NCI-H774 (cell line): ENCODE measurements at places on chromosomes 12 and 14.

- no peak for DNase-seq
These were observed 460.8 kb downstream of the BCAT1 start for GRCh38 chr12:24488091-24488596.

- no peak for DNase-seq
These were observed 48.4 kb downstream of the FNTB start for GRCh38 chr14:65035049-65035448.

GRCh38 chr12:28506271-28506670 lies 316.0 kb downstream of the CCDC91 start:
- no peak for DNase-seq

DNA sequence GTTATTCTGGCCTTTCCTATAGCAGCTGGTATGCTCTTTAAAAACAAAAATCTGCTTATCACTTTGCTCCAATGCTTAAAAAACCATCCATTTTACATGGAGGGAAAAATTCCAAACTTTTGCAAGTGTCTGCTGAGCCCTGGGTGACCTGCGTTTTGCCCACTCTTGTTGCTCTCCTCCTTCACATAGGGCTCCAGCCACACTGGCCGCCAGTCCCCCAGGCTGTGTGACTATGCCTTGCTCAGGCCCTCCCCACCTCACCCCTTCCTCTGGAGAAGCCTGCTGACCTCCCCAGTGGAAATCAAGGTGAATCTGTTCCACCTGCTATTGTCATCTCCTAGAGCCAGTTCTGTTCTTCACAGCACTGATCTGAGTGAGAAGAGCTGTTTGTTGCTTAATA lies 126.9 kb downstream of the SLC25A47 start:
- DNase-seq = no peak

- DNase-seq = no peak
These were observed 103.2 kb upstream of the DIO3 start for GRCh38 chr14:101457936-101458740.

GRCh38 chr14:20110438-20110837 lies at the start of gene OR4K17:
TSS of gene OR4K17 (plus strand) at chr14:20110739. CDS start at chr14:20117500, 6,761 bp downstream.
- no peak for DNase-seq

GRCh38 chr12:3622822-3623690 lies 129.9 kb downstream of the CRACR2A start:
- no peak for DNase-seq

DNA sequence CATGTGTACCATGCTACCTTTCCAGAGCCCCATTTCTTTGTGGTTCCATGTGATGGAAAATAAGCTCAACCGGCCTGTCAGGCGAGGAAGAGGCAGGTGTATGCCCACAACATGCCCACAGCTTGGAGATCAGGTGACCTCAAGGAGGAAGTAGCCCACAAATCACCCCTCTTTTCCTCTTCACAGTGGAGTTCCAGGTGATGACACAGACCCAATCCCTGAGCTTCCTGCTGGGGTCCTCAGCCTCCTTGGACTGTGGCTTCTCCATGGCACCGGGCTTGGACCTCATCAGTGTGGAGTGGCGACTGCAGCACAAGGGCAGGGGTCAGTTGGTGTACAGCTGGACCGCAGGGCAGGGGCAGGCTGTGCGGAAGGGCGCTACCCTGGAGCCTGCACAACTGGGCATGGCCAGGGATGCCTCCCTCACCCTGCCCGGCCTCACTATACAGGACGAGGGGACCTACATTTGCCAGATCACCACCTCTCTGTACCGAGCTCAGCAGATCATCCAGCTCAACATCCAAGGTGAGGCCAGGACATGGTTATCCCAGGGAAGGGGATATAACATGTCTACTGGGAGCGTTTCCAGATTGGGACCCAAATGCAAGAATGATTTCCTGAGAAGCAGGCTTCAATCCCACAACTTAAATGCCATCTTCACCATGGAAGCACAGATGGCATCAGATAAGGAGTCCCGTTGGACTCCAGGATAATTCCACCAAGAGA lies 5.5 kb downstream of the TAPBPL start:
- no peak for DNase-seq

DNA sequence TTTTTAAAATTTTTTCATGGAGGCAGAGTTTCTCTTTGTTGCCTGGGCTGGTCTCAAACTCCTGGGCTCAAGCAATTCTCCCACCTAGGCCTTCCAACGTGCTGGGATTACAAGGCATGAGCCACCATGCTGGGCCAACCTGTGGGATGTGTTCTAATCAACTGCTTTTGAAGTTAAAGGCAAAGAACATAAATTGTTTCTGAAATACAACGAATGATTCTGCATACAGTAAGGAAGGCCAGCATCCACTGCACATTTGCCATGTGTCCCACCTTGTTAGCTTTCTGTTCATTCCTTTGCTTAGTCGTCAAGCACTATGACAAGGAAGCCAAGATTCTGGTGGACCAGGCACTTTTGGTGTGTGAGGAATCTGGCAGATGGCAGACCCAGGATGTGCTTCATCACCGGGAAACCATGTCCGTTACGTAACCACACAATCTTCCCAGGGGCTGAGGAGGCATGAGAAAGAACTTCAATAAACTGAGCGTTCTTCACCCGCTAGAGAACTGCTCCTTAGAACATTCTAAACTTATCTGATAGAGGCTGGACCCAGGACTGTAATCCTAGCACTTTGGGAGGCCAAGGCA lies 24.5 kb downstream of the MOK start:
- no peak for DNase-seq

- DNase-seq = no peak
These were observed 518.4 kb downstream of the MED13L start for GRCh38 chr12:115758877-115759620.

DNA sequence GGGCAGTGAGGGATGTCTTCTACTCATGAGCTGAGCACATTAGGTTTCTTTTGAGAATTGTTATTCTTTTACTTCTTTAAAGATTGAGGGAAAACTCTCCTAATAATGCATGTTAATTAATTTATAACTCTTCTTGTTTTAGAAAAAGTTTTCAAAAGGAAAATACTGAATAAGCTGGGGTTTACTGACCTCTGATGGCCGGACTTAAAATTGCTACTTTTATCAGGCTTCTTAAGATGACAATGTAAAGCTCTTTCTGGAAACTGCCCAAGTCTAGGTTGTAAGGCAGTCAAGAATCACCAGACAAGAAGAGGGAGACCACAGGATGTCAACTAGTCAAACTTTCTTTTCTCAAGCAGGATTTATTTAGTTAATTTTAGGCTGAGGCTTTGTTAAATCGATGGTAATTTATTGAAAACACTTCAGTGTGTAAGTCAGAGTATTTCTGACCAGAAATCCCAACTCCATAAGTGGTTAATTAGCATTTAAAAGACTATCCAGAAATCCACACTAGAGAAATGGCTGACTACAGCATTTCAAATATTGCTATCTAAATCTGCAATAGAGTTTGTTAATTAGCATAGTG lies 82.1 kb downstream of the AVPR1A start:
- peak; percentile 32 for DNase-seq

DNA sequence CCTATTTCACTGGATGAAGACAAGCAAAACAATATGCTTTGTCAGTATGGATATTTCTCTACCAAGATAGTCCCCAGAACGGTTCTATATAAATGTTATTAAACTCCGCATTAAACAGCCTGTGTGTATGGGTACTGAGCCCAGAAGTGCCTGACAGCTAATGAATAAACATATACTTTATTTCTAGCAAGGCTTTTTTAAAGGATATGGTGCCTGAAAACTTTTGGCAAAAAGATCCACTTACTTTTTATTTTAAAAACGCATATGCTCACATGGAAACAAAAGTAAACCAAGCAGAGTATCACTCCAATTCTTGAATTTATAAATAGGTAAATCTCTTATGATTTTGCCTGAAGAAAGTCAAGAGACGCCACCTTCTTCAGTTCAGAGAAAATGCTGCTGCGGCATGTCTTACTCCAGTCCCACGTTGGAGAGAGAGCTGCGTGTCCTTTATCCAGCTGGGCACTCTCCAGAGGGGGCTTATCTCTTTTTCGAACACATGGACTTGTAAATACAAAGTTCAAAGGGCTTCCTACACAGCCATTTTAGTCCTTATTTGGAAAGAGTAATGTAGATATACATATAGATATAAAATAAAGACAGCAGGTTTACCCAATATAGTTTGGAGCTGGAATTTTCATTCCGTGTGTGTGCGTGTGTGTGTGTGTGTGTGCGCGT lies 264.2 kb downstream of the ADAMTS20 start:
- no peak for DNase-seq

- no peak for DNase-seq
These were observed 28.8 kb downstream of the VPS37B start for GRCh38 chr12:122866950-122867607.

- no peak for DNase-seq
These were observed 60.9 kb downstream of the NAV3 start for GRCh38 chr12:77891518-77892147.

DNA sequence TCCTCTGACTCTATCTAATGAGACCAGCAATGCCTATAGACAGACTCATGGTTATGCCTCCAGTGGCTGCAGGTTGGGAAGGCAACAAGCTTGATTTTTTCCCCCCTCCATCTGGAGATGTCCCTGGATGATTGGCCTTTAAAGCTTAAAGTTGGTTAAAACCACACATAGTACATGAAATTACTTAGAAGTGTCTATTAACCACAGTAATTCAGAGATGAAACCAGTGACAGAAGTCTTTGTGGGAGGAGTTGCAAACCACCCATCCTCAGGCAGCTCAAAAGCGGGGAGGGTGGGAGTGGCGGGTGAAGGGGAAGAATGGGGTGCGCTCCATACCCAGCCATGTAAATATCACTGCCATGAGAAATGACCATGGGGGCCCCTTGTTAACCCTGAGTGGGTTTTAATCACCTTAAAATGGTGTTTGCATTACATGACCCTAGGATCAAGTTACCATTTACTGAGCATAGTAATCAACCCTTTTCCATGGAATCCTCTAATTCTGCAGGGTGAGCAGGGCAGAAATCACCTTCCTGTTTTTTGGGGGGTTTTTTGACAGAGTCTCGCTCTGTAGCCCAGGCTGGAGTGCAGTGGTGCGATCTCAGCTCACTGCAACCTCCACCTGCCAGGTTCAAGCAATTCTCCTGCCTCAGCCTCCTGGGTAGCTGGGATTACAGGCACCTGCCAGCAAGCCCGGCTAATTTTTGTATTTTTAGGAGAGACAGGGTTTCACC lies 133.5 kb downstream of the FOXN3 start:
- no peak for DNase-seq

GRCh38 chr12:105676694-105677093 lies 346.2 kb downstream of the C12orf75 start:
- peak; percentile 65 for DNase-seq

- no peak for DNase-seq
These were observed 958 bp downstream of the RTN1 start for GRCh38 chr14:59869381-59870255.

DNA sequence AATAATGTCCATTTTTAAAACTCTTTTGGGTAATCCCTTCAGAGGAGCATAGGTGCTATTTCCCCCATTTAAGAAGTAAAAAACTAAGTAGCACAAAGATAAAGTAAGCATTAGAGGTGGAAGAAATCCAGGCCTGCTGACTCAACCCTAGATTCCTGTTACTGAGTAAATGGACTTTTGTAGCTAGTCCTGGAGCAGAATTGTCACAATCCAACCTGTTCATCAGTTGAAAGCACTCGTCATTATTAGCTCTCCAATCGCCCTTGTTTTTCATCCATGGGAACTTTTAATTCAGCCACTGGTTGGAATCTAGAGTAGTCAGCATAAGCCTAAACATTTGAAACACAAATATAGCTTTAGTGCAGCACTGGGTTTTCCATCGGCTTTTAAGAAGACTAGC lies 139.5 kb upstream of the AMIGO2 start:
- DNase-seq = no peak

DNA sequence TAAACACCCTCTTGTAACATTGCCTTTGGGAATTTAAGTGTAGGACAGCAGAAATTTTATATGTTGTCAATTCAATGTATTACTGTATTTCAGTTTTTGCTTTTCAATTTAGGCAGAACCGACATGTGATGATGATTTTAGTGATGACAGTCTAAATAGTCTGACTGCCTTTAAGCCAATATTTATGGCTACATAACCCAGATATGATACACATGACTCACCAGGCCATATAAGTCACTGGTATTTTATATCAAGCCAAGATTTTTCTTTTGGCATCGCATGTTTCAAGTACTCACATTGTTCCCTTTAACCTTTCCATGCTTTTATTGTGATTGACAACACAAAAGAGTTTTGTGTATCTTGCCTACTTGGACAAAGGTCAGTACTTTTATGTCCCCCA lies 13.6 kb upstream of the PPM1A start:
- DNase-seq = no peak

GRCh38 chr14:72682188-72682587 lies 211.7 kb downstream of the DPF3 start:
- no peak for DNase-seq

GRCh38 chr14:93967637-93968250 lies 8.6 kb downstream of the ASB2 start:
- no peak for DNase-seq

DNA sequence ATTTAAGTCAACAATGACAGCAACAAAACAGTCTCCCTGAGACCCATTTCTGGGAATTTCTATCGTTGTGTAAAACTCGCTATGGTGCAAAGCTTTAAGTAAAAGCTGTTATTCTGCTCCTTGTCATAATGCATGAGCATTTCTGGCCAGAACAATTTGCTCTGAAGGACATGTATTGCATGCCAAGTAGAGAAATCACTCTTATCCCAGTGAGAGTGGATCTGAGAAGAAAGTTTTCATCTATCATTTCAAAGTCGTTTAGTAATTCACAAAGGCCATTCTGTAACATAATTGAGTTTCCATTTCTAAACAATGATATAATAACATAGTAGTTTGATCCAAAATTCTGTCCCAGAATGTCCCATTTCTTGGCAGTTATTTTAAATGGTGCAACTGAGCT lies 86.6 kb downstream of the TBC1D30 start:
- DNase-seq = no peak
